ENCODE measurements at places on chromosomes 7 and 10.

- DNase-seq = no peak
Observed at GRCh38 chr7:50828116-50828515, 45.4 kb upstream of the GRB10 start.

DNA sequence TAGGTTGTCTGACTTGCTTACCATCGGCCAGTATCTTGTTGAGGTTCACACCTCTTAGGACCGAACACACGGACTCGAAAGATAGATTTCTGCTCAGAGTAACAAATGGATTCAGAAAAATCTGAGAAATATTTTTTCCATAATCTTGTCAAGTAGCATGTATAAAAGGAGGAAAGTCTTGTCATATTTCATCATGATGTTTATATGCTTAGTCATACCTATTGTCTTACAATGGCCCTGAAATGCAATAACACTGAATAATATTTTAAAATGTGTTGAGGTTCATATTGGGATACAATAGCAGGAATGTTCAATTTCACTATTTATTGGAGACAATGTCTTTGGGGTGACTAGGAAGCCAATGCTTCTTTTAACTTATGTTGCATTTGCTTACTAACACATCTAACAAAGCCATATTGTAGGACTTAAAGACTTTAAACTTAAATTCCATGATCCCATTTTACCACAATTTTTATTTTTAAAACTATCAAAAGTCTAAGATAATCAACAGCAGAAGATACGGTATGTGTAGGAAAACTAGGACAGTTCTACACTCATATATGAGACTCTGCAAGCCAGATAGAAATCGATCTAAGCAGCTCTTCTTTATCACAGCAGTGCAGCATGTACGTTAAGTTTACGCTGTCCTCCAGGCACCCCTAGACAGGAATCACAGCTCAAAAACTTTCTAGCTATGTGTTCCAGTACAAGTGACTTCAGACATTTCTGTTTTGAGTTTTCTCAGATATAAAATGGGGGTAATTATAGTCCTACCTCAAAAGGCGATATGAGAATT is 135.7 kb upstream of the CAV2 start:
- DNase-seq = no peak

GRCh38 chr7:80249619-80250295 is 115.1 kb downstream of the GNAI1 start:
- no peak for DNase-seq

- DNase-seq = no peak
Observed at GRCh38 chr7:12737373-12737772, 49.9 kb downstream of the ARL4A start.

DNA sequence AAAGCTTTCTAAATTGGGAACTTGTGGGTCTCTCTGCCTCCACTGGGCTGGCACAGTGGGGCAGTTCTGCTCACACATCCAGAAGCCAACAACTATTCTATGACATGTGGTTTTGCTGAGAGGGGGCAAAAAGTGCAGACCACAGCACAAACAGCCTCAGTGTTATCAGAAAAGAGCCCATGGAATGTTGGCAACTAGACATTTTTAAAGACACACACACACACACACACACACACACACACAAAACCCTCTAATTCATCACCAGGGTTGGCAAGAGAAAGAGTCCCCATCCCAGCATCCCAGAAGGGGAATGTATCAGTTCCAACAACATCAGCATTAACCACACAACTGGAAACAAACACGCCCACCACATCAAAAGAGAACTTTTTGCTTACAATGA is 117.1 kb downstream of the FGFR2 start:
- DNase-seq = no peak

DNA sequence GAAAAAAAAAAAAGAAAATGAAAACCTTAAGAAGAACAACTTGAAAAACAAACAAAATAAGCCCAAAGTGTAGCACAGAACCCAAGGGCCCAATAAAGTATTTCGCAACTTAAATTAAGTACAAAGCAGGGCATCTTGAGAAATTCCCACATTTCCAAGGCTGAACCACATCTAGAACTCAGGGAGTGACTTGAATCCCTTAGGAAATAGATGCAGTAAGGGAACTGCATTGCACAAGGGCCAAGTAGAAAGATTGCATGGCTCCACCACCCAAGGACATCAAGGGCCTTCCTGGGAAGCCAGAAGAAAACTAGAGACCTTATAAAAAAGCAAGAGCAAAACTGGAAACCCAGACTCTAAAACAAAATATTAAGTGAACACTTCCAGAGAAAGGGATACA is 352.7 kb downstream of the CXCL12 start:
- DNase-seq = no peak

DNA sequence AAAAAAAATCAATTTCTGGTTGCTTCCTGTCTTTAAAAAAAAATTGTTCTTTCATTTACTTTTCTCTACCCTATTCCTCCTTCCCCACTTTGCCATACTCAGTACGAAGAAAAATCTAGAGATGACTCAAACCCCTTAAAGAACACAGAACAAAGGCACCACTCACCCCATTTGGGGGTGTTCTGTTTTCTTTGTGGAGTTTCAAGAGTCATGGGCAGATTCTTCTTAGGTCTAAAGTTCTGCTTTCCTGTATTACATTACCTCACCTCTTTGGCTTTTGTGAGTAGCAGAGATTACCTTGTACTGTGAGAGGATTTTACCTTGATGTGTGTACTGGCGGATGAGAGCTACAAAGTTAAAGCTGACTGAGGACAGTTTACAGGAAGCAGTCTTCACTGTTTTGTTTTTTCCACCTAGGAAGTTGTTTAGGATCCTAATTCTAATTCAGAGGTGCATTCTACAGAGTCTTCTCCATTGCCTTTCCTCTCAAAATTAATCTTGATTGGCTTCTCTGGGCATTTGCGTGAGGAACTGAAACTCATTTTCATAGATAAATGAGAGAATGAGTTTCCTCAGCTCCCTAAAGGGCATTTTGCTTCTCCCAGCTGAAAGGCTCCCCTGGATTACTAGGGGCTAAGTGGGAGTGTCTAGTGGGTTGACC is 20.7 kb downstream of the AVL9 start:
- DNase-seq = no peak

- DNase-seq = no peak
Observed at GRCh38 chr10:7150349-7150748, 260.5 kb downstream of the SFMBT2 start.

GRCh38 chr7:72391821-72392377 is 20.2 kb downstream of the CALN1 start:
- DNase-seq = no peak

DNA sequence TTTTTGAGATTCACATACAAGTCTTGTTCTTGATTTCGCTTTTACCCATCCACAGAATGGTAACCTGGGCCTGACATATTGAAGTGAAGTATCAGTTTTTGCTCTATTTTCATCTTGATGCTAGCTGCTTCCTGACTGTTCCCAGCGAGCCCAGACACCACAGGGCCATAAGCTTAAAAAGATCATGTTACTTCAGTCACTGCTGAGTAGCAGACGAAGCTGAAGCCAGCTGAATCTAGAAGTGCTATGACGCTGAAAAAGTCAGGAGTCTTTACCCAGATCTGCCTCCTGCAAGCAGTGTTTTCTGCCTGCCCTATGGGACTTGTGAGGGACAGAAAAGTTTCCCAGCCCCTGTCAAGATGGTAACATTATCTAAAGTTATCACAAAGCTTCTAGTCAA is 2.7 kb upstream of the PRXL2A start:
- DNase-seq = no peak

DNA sequence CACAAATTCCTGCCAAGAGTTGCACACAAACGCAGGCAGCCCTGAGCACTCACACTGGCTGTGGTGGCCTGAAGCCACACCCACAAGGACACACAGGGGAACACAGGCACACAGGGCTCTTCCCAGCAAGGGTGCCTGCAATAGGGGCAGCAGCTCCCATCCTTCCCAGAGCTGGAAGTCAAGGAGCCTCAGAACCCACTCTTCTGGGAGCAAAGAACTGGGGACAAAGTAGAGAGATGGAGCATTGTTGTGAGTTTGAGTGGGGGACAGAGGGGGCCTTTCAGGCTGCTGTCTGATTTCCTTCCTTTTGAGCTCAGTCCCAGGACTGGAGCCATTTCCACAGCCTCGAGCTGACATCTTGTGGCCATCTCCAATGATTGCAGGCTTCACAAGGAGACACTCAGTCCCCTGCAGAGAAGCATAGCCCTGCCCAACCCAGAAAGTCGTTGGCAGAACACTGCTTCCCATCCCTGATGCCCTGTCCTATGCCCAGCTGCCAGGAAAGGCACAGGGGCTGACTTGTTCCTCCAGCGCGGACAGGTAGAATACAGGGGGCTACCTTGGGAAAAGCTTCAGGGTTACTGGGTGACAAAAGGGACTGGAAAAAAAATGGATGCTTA is 34.4 kb upstream of the SLF2 start:
- DNase-seq = peak; percentile 83

GRCh38 chr7:68958571-68958970 is 639.7 kb upstream of the AUTS2 start:
- no peak for DNase-seq

- no peak for DNase-seq
Observed at GRCh38 chr10:126124046-126124445, 227.7 kb downstream of the FANK1 start.

DNA sequence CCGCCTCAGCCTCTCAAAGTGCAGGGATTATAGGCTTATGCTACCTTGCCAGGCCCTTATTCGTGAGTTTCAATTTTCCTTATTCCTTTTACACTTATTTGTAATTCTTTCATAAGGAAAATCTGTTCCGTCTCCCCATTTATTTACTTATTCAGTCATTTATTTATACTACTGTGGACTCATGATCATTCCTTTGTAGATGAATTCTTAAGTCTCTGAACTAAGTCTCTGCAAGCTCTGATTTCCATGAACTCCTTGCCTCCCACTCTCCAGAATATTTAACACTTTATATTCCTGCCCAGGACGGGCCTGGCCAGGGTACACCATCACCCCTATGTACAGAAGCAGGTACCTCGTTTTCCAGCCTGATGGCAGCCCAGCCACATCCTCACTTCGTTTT is 39.4 kb downstream of the PFKFB3 start:
- DNase-seq = no peak

DNA sequence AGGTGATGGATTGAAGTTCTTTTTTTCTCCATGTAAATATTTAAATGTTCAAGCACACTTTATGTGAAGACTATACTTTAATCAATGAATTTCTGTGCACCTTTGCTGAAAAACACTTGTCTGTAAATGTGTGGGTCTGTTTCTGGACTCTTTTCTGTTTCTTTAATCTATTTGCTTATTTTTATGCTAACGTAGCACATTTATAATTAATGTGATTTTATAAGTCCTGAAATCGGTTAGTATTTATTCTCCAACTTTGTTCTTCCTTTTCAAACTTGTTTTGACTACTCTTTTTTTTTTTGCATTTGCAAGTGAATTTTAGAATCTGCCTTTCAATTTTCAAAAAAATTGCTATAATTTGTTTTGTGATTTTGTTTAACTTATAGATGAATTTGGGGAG is 334.4 kb downstream of the ATRNL1 start:
- no peak for DNase-seq

- no peak for DNase-seq
Observed at GRCh38 chr10:131746241-131746711, 154.5 kb upstream of the PPP2R2D start.

GRCh38 chr10:78804411-78805032 is 264.2 kb upstream of the ZMIZ1 start:
- no peak for DNase-seq

DNA sequence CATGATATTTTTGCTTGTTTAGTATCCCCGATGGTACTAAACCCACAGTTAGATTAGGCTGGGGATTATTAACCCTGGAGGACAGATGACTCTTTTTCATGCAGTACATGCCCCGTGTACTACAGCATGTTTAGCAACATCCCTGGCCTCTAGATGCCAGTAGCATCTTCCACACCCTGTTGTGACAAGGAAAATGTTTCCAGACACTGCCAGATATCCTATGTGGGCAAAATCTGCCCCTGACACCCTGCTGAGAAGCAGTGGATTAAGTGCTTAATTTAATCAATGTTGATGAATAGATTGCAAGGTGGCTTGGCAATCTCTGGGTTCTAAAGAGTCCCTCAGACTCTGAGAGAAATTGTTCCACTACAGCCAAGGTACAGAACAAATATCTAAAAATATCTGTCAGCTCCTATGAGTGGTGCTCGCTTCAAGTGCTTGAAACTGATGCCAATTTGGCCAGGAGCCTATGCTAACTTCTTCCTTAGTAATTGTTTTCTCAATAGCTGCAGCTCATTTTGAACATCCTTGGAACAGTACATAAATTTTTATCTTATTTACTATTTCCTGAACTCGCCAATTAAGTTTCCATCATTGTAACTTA is 247.0 kb downstream of the SORCS1 start:
- no peak for DNase-seq

- DNase-seq = no peak
Observed at GRCh38 chr7:101968720-101969466, 151.5 kb downstream of the CUX1 start.

DNA sequence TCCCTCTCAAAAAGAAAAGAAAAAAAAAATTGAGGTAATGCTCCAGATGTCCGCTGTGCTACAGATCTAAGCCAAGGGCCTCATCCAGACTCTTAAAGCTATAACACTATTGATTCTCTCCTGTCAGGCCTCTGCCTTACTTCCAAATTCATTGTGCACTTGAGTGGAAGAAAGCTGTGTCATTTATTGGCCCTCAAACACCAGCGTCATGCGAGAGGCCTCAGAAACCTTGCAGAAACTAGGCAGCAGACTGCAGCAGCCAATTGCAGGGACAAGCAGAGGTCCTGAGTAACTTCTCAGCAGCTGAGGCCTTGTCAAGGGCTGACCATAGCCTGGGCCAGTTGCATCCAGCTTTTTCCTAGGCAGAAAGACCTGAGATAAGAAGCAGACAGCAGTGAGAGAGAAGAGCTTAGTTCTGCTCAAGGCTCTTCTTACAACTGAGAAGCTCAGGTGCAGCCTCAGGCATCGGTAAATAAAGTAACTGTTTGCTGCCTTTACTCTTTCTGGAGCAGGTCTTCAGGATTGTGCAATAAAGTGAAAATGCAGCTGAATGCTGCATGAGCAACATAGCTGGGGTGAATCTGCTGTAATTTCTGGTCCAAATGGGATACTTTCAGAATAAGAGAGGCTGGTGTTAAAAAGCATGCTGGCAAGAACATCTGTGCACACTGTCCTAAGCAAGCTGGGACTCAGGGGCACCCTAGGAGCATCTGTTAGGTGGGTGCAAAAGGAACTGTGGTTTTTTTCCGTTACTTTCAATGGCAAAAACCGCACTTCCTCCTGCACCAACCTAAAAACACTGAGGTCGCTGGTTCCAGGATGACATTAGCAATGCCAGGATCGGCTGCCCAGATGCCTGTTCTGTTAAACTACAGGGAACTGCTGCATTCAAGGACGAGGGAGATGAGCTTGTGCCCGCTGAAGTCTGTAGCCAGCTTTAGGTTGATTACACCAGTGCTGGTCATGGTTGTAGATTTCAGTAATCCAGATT is 181.8 kb upstream of the PFKP start:
- DNase-seq = no peak
